Activated T-cell treated with anti-CD3 and anti-CD28 coated beads for 48 hours (primary cell): ENCODE measurements at places on chromosomes 6 and 20.

DNA sequence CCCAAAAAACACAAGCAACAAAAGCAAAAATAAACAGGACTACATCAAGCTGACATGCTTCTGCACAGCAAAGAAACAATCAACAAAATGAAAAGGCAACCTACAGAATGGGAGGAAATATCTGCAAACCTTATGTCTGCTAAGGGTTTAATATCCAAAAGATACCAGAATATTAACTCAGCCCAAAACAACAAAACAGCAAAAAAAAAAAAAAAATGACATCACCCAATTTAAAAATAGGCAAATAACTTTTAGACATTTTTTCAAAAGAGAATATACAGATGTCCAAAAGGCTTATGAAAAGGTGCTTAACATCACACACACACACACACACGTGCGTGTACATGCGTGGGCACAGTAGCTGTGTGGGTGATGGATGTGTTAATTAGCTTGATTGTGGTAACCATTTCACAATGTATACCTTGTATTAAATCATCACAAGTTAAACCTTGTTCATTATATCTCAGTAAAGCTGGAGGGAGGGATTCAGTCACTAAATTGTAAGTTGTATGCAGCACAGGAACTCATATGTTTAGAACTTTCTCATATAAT, 52.4 kb downstream of the QKI start:
- no peak for DNase-seq

DNA sequence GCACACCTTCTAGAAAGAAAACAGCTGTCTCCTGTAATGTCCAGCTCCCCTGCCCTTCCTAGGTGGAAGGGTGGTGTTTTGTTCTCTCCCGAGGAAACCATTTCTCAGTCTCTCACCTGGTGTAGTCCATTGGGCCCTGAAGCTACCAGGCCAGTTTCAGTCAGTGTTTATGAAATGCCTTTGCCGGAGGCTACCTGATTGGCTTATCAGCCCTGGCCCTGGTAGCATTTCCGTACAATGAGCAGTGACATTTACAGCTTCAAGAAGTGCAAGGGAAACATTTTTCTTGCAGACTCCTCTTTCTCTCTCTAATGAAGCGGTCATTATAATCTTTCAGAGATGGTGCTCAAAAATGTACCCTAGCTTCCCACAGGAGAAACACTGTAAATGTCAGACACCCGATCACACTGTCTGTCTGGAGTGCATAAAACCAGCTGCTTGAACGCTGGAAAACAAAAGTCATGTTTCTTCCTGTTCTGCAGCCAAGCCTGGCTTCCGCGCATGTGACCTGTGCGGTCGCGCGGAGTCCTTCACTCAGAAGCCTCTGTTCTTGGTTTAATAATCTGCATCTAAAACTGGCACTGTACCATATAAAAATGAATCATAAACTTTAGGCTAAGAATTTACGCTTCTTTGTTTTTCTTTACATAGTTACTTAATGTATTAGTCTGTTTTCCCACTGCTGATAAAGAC, 28.4 kb upstream of the SAYSD1 start:
- DNase-seq: no peak

DNA sequence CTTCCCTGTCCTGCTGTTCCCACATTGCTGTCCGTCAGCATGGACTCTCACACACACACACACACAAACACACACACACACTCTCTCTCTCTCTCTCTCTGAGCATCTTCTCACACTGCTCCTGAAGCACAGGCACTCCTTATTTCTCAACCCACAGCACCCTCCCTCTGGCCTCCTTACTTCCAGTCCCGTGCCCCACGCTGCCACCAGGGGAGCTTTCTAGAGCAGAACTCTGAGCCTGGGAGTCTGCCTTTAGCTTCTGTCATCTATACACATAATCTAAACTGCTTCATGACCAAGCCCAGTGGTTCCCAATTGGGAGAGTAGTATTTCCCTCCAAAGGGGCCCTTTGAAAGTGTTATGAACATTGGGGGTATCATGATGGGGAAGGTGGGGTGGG, 29.1 kb downstream of the HECA start:
- no peak for DNase-seq

GRCh38 chr20:34977365-34978091, 21.9 kb downstream of the MYH7B start:
- no peak for DNase-seq

- DNase-seq: no peak
Observed at GRCh38 chr20:23212011-23212410, 125.9 kb upstream of the CD93 start.

DNA sequence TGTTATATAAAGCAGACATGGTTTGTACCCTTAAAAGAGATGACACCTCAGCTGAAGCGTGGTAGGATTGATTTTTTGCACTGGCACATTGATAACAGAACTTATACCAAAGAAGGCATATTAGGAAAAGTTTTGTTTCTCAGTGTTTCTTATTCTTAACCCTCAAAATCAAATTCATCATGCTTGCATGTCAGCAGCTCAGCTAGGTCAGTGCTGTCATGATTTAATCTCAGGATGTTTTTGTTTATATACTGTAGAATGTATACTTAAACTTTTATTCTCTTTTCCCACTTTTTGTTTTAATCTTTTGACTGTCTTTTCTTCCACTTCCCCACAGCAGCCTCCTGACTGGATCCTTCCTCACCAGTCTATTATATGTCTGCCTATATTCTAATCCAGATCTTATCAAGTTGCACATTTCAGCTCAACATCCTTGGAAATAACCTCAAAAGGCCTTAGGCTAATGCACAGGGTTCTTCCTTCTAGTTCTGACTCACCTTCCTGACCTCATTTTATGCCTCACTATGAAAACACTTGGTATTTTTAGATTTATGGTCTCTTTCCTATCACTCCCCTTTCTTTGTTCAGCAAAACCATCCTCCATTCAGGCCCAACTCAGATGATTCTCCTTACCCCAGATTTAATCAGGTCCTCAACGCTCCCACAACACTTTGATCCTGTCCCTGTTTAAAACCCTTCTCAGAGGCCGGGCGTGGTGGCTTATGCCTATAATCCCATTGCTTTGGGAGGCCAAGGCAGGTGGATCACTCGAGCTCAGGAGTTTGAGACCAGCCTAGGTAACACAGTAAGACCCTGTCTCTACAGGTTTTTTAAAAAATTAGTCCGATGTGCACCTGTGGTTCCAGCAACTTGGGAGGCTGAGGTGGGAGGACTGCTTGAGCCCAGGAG, 7.2 kb downstream of the HEBP2 start:
- no peak for DNase-seq

GRCh38 chr20:57256205-57256604, 10.2 kb downstream of the BMP7 start:
- no peak for DNase-seq

DNA sequence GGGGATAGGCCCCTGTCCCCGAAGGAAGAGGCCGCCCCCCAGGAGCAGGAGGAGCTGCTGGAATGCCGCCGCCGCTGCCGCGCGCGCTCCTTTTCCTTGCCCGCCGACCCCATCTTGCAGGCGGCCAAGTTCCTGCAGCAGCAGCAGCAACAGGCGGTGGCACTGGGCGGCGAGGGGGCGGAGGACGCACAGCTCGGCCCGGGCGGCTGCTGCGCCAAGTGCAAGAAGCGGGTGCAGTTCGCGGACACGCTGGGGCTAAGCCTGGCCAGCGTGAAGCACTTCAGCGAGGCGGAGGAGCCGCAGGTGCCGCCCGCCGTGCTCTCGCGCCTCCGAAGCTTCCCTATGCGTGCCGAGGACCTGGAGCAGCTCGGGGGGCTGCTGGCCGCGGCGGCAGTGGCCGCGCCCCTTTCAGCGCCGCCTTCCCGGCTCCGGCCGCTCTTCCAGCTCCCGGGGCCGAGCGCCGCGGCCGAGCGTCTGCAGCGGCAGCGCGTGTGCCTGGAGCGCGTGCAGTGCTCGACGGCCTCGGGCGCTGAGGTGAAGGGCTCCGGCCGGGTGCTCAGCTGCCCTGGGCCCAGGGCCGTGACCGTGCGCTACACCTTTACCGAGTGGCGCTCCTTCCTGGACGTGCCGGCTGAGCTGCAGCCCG, 630 bp downstream of the PPP1R3G start:
- no peak for DNase-seq

DNA sequence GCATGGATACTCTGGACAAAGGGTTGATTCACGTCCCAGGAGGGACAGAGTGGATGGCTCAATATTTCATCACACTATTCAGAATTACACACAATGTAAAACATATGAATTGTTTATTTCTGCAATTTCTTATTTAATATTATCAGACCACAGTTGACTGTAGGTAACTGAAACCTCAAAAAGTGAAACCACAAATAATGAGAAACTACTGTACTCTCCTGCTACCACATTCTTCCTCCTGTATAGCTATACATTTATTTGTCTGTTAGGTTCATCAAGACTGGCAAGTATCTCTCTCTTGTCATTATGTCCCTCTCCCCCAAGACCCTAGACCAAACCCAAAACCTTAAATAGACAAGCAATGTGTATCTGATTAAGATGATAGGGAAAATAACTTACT, 60.0 kb downstream of the SYCP2 start:
- no peak for DNase-seq

DNA sequence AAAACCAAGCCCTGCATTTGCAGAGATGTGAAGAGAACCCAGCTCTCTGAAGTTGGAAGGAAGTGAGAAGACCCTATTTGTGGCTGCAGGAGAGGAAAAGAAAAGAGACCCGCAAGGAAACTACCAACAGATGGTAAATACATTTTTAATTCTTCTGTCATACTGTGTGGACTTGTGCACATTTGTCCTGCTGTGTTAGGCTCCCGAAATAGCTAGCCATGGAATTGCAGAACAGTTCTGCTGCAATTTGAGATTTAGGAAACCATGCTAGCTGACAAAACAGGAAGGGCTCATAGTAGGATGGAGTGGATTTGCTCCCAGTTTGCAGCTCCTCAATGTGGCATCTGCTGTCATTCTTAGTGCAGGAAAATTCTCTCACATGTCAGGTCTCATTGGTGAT, 12.1 kb upstream of the ATXN1 start:
- no peak for DNase-seq

- no peak for DNase-seq
Observed at GRCh38 chr6:7912024-7912423, 1.4 kb upstream of the TXNDC5 start.

DNA sequence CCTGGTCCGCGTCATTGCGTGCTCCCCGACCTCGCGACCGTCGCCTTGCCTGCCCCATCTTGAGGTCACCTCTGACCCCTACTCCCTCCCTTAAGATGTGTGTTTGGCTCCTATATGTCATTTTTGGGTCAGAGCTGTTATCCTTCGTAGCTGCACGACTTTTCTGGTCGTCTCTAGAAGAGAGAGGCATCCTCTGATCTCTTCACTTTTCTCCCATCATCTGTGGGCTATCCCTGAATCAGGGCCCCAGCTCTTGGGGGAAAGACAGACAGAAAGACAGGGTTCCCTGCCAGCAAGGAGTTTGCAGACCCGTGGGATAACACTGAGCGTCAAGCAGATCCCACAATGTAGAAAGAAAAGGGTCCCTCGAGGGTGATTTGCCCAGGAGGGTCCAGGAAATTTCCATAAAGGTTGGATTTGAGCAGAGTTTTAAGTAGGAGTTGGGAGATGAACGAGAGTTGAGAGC, 555 bp downstream of the FAM120B start:
- DNase-seq: no peak

GRCh38 chr20:41411391-41411847, 44.8 kb upstream of the EMILIN3 start:
- no peak for DNase-seq

- DNase-seq: no peak
Observed at GRCh38 chr6:157063176-157063905, 260.0 kb downstream of the TMEM242 start.

DNA sequence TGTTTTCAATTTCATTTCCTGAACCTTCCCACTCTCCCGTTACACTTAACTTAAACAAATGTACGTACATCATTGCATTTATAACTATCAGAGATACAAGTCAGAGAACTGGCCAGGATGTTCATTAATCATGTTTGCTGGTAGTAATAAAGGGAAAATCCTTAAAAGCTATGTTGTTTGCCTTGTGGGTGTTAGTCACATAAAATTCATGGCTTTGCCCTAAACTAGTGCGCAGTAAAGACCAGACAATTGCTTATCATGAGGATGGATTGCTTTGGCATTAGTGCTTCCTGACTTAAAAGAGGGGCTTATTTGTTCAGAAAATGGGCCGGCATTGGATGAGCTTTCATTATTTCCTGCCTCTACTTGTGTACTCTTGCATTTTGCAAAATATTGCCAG, 1037.3 kb upstream of the FLRT3 start:
- no peak for DNase-seq

DNA sequence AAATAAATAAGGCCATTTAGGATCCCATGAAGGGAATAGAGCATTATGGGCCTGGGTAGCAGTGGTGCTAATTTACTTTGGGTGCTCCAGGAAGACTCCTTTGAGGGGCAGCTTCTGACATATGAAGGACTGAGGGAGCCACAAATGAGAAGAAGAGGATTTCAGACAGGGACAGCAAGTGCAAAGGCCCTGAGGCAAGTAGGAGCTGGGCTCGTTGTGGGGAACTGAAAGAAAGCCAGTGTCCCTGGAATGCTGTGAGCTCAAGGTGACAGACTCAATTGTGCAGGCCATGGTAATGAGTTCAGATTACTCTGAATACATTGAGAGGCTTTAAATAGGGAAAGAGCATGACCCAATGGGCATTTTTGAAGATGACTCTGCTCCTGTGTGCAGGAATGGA, 307.6 kb downstream of the TSHZ2 start:
- no peak for DNase-seq

- no peak for DNase-seq
Observed at GRCh38 chr6:74073999-74074398, 378.0 kb downstream of the CD109 start.

GRCh38 chr6:154179434-154179833, 140.4 kb downstream of the OPRM1 start:
- DNase-seq: no peak

DNA sequence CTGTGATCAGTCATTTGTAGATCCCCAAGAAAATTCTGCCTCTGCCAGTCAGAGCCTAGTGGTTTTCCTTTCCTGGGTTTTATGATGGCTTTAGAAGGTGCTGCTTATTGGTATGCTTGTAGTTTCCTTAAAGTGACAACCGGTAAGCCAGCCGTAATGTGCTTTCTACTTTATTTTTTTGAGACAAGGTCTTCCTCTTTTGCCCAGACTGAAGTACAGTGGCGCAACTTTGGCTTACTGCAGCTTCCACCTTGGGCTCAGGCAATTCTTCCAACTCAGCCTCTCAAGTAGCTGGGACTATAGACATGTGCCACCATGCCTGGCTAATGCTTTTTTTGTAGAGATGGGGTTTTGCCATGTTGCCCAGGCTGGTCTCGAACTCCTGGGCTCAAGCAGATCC, 23.5 kb downstream of the MCM8 start:
- DNase-seq: no peak
